ENCODE measurements at places on chromosomes 2 and 18.

GRCh38 chr2:185181901-185182300 lies 556.7 kb upstream of the FSIP2 start:
- DNase-seq, result no peak

- DNase-seq, result no peak
Observed at GRCh38 chr2:156115338-156115737, 217.2 kb downstream of the NR4A2 start.

DNA sequence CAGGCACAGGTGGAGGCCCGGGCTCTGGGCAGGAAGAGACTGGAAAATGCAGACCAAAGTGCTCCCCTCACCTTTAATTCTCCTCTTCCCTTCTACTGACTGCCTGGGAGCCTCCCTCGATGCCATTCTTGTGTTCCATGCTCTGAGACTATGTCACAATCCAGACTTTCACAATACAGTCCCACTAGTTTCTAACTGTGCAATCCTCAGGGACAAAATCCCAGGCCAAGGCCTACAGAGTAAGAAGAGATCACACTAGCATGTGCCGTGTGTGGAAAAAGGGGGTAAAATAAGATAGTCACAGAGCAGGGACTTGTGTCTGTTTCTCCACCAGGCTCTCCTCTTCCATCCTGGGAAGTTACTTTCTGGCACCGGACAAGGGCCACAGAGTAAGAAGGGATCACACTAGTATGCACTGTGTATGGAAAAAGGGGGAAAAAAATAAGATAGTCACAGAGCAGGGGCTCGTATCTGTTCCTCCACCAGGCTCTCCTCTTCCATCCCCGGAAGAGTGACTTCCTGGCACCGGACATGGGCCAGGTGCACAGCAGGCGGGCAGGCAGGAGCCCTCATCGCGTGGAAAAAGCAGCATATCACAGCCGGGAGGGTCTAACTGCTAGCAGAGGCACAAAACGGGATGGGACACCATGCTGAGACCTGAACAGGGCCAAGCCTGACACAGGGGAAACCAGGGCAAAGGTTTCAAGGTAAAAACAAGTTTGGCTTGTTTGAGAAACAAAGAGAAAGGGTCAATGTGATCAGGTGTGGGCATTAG lies 9.6 kb downstream of the CYB5A start:
- DNase-seq, result no peak

DNA sequence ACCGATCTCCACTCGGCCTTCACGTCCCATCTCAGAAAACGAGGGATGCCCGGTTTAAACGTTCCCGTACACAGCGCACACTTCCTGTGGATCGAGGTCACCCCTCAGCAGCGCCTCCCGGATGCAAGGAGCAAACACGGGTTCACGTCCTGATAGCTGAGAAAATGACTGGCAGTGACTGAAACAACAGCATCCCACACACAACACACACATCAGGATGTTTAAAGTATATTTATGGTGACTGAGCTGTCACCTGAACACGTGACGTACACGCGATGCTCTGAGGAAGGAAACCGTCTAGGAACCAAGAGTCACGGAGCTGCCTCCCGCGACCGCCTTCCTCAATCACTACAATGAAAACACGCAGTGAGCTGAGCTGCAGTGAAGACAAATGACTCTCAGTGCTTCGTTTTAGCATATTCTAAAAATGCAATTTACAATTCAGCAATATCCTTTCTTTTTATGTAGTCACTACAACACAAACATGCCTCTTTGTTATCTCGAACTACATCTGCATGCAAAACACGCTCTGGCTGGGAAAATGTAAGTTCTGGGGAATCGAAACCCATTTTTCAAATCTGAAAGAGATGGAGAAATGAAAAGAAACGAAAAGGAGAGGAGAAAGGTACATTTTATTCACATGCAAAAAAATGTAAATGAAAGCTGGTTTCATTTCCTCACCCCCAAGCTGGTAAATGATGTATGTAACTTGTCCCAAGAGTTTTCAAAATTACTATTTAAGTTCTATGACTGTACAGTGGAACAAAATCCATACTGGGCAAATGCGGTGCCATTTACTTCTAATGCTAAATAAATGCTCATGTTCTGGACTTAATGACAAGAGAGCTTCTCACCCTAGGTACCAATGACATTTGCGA lies 19.8 kb downstream of the HDAC4 start:
- DNase-seq, result no peak

DNA sequence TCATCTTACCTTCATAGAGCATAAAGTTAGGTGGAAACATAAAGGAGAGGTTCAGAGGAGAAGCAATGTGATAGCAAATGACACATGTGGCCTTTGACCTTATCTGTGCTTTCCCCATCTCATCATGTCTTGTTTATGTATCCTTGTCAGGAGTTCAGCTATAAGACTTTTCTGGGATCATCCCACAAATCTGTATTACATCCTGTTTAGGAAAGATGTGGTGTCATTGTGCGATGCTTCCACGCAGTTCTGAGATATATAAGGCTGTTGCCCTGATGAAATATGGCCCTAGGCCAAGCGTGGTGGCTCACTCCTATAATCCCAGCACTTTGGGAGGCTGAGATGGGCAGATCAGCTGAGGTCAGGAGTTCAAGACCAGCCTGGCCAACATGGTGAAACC lies 15.5 kb upstream of the MGAT5 start:
- no peak for DNase-seq

GRCh38 chr2:237556773-237557632 lies 9.4 kb upstream of the PRLH start:
- DNase-seq, result no peak

- DNase-seq, result no peak
Observed at GRCh38 chr2:191866675-191867506, 20.0 kb upstream of the CAVIN2 start.

DNA sequence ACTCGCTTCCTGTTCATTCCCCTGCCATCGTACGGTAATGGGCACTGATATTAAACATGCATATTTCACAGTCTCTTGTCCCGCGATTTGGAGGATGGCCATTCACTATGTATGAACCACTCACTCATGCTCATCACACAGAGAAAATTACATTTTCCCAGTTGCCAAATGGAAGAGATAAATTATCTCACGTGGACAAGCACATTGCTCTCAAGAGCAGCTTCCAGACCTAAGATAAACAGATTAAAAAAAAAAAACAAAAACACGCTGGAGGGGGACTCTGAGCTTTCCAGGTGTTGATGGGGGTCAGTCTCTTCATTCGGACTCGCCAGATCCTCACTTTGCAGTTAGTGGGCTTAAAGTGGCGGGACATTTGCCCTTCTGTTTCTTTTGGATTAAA lies 1.7 kb upstream of the MAPK4 start:
- DNase-seq, result no peak

DNA sequence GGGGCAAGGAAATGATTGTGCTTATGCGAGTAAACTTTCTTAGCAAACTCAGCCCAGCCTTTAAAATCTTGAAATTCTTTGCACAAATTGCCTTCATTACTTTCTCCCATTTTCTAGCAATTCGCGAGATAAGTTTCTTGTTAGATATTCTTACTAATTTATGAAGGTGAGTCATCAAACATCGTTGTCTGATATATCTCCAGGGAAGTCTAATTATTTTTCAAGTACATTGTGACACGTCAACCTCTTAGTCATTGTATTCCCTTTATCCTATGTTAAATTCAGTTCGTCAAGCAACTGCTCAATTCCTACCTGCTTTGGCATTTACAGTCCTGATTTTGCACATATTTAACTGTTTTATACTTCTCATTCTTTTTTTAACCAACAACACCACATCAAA lies 854.5 kb upstream of the CRIM1 start:
- DNase-seq, result no peak

- DNase-seq, result no peak
Observed at GRCh38 chr2:76280686-76281085, 570.0 kb upstream of the GCFC2 start.

DNA sequence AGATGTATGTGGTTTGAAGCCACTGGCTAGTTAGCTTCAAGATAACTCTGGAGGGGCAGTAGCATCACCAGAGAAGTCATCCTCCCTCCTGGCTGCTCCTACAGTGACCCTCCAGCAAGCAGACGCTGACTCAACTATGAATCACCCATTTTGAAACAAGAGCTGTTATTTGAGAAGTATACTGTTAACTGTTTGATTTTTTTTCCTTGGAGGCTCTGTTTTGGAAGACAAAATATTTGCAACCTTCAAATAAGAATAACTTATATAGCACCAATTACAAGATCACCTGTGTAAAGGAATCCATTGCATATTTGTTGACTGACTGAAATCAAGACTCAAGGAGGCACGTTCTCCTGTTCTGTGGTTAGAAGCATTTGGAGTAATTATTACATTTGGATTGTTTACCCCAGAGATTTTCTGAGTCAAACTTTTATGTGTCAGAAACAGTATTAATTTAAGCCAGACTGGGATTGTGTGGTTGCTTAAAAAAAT lies 313.8 kb downstream of the MTX2 start:
- DNase-seq, result no peak

DNA sequence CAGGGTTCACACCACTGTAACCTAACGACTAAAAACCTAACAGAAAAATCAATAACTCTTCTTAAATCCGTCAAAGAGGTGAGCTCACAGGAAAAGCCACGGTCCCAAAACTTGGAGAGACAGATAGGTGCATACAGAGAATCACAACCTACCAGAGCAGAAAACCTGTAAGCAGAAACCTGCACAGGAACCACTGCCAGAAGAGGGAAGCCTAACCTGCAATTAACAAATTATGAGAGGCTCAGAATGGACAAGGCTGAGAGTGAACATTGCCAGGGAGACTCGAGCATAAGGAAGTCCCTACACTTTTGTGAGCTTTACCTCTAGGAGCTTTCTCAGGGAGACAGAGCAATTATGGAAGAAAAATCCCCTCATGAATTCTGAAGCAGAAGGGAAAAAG lies 156.2 kb upstream of the NETO1 start:
- DNase-seq, result no peak

DNA sequence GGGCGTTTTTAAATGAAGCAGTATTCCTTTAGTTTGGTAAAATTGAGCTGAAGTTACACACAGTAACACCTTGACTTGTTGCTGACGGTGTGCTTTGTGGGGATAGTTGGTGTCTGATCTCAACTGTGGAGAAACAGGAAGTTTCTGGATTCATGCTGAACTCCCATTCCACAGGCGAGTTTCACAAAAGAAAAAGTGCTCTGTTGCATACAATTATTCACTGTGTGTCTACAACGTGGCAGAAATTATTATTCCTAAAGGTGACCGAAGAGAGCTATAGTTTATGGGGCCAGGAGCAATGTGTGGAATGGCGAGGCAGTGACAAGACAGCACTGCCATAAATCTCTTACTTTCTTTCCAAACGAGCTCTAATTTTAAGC lies 463 bp upstream of the CABYR start:
- no peak for DNase-seq

- DNase-seq, result no peak
Observed at GRCh38 chr2:192162392-192163042, 32.2 kb downstream of the TMEFF2 start.

DNA sequence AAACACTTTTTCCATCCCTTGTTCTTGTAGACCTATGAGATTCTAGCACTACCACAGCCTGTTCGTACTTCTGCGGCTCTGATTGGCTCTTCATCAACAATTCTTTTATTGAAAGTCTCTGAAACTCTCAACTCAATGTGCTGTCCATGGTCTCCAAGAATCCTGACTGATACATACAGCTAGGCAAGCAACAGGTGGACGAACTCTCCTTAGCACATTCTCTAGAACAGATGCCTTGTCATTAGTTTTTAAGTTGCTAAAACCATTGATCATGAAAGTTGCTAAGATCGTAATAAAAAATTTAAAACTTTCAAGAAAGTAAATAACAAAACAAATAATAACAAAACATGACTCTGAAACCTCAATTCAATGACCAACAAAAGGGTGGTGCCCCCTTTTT lies 210.5 kb downstream of the EPHA4 start:
- no peak for DNase-seq

GRCh38 chr18:70956554-70956953 lies 667.7 kb downstream of the SOCS6 start:
- DNase-seq, result no peak

GRCh38 chr18:37320317-37320716 lies 245.3 kb downstream of the CELF4 start:
- no peak for DNase-seq

- no peak for DNase-seq
Observed at GRCh38 chr2:62071126-62071598, 124.8 kb upstream of the B3GNT2 start.

DNA sequence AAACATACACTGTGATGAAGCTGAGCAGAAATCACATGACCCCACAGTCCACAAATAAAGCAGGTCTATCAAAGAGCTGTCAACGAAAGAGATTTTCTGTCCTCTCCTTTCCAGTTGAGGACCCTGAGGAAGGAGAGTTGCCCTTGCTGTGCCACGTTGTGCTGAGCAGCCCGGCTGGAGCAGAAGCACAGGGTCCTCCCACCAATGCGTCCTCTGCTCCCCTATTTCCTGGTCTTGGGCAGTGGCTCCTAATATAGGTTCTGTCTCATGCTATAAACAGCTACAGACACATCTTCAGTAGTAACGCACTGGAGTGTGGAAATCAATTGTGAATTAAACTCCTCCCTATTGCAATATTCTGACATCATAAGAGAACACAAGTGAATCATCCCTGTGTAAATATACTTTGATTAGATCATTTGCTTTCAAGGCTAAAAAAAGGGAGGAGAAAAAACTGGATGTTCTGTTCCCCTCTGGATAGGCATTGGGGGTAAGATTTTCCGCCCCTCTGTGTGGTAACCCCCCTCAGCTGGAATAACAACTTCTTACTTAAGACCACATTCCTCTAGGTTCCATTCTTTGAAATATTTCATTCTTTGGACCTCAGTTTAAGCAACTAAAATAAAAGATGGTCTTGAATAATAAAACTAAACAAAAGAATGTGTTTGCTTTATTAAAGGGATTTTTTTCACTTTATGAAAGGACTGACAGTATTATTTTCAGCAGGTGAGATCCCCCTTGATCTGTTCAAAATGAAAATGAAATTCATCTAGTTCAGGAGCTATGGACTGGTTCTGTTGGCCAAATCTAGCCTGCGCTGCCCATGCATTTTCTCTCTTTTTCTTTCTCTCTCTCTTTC lies 8.3 kb upstream of the RHOB start:
- no peak for DNase-seq

Measured in GOT3 (cell line).